ENCODE measurements at places on chromosomes 1 and 21.

DNA sequence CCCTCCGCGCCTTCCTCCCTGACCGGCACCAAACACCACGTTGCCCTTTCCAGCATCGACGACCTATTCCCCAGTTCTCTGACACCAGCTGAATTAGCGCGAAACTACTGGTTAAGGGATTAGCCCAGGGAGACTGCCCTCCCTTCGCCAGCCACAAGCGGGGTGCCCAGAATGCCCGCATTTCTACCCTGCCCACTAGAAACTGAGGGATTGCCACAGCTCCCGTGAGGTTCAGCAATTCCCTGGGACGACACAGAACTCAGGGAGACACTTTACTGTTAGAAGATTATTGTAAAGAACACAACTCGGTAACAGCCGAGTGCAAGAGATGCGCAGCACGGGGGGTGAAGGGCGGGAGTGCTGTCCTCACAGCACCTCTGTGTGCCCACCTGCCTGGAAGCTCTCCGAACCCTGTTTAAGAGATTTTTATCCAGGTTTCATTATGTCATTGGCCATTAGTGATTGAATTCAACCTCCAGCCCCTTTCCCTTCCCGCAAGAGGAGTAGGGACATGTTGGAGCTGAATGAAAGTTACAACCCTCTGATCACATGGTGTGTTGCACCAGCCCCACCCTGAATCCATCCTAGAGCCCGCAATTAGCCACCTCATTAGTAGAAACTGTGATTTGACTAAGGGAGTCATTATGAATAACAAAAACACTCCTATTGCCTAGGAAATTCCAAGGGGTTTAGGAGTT is 15.8 kb upstream of the RIPPLY3 start:
- no peak for DNase-seq

- no peak for DNase-seq
Observed at GRCh38 chr1:56206391-56206790, 373.0 kb downstream of the PLPP3 start.

GRCh38 chr1:226785805-226786204 is 46.7 kb upstream of the ITPKB start:
- DNase-seq: no peak

- no peak for DNase-seq
Observed at GRCh38 chr1:77659879-77660593, 22.4 kb downstream of the ZZZ3 start.

DNA sequence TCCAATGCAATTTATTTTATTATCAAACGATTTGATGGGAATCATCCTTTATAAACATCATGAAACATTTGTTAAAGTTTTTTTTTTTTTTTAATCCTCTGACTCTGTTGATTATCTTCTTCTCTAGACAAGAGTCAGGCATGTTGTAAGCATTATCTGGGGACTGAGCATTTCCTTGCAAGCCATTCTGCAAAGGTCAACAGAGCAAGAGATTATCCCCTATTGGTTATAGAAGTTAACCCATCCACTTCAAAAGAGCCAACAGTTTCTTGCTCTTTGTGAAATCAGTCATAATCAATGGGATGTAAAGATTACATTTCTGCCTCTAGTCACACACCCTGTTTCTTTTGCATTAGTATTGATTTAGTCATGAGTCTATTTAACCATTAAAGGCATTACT is 368.8 kb upstream of the ADGRL4 start:
- no peak for DNase-seq

GRCh38 chr1:47841356-47841755 is 155.8 kb downstream of the TRABD2B start:
- DNase-seq: no peak

- no peak for DNase-seq
Observed at GRCh38 chr21:35265170-35265877, 216.2 kb upstream of the RUNX1 start.

DNA sequence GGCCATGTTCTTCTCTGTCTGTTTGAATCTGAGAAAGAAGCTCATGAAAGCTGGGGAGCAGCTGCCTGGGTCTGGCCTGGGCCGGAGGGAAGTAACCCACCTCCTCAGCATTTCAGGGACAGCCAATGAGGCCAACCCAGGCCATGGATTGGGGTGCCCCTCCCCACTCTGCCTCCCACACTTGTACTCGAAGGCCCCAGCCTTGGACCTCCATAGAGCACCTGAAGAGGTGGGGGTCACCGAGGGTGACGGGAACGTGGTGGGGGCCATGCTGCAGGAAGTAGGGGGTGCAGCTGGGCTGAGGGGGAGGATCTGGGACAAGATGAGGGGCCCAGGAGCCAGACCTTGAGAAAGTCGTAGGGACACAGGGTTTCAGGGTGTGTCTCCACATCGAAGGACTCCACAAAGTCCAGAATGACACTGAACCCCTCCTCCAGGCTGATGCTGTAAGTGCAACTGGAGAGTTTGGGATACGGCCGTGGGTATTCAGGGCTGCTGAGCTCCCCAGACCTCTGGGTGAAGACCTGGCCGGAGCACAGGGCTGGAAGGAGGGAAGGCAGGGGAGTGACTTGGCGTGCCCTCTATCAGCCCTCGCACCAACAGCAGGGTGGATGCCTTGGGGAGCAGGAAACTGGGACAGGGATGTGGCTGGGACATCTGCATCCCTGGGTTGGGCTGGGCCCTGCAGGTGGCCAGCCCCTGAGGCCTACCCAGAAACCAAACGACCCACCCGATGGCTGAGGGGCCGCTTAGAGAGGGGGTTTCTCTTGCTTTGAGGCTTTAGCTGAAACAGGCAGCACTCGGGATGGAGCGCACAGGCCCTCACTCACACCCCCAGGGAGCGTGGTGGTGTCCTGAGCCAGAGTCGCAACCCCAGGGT is 3.8 kb downstream of the MASP2 start:
- DNase-seq: no peak

DNA sequence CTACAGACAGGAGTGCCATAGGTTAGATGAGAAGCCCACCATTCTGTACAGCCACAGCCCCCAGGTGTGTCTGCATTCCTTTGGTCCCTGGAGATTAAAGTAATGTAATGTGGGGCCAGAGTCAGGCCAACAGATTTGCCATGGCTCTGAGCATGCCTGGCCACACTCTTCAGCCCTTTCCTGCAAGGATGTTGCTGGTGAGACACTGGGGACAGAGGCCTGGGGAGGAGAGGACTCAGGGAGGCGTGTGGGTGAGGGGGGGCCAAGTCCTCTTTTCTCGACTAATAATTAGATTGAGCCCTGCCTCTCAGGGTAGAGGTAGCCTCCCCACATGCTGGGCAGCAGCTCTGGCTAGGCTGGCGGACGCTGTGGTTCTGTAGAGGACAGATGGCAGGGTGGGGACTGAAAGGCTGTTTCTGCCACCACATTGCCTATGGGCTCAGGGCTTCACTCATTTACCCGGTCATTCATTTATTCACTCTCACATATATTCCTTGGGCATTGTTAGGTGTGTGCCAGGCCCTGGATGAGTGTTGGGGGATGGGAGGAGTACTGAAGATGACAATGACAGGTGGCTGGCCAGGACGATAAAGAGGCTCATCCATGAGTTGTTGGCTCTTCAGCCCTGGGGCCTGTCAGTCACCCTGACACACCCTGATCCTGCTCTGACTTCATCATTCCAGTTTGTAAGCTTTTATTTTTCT is 7.1 kb upstream of the PRCC start:
- DNase-seq: no peak

DNA sequence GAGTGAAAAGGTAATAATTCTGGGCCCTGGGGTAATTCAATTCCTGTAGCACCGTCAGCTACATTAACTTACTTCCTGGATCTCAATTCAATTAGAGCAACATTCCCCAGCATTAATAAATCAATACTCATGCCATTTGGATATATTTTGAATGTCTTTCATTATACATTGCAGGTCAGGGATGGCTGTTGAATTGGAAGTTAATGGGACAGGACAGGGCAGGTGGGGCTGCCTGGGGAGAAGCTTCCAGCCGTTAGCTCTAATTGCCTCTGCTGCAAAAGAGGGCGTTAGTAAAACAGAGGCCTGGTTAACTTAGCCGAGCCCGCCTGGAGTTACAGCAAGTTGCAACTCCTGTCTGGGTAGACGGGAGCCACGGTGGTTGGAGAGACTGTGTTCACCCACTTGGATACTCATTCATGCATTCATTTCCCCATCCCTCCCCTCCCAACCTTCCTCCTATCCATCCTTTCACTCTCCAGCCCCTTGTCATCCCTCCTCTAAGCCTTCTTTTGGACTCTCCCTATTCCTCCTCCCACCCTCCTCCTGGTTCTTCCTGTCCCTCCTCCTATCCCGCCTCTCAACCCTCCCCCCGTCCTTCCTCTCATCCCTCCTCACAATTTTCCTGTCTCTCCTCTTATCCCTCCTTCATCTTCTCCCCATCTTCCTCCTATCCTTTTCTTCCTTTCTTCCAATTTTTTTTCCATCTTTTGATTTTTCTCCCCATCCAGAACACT is 137.6 kb upstream of the RUNX3 start:
- DNase-seq: no peak

GRCh38 chr1:109808703-109809102 is 45.0 kb upstream of the EPS8L3 start:
- DNase-seq: no peak

DNA sequence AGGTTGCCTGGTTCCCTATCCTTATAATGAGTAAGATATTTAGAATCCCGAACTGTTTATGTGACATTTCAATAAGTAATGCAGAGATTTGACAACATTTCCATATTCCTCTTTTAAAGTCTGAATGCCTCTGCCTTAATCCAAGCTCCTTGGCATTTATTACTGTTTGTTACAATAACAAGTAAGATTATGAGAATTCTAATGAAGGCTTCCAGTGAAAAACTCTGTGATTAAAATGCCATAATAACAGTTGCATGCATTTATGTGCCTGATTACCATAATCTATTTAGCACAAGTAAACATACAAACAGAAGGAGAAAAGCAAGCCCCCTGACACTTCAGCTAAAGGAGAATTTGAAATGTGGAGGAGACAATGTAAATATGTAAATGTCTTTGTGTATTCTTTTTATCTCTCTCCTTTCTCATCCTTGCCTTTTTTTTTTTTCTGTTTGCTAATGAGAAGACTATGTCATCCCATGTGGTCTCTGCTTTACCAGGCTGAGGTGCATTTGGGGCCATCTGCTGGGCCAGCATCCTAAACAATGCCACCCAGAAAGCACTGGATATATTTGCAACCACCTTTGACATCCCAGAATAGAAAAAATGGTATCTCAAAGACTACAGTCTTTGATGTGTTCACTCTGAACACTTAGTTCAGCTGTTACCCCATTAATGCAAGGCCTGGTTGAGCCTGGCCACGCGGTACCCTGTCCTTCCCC is 17.2 kb upstream of the OLIG2 start:
- DNase-seq: no peak

DNA sequence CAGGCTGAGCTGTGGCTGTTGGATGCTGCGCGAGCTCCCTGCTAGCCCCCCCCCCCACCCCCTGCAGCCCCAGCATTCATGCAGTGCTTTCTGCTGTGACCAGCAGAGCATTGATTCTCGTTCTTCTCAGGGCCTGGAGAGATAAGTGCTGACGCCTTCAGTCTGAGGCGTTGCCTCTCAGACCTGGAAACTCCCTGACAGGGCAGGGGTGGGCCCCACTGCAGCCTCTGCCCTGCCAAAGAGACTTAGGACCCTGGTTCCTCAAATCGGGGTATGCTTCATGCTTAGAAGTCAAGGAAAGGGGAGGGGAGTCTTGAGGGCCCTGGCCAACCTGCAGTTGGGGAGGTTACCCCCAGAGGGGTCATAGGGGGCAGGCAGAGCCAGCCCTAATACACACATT is 38.5 kb downstream of the PTPRF start:
- peak; percentile 77 for DNase-seq

GRCh38 chr1:40766560-40766959 is 17.0 kb upstream of the KCNQ4 start:
- DNase-seq: no peak

- no peak for DNase-seq
Observed at GRCh38 chr1:230009611-230010313, 57.3 kb upstream of the GALNT2 start.

DNA sequence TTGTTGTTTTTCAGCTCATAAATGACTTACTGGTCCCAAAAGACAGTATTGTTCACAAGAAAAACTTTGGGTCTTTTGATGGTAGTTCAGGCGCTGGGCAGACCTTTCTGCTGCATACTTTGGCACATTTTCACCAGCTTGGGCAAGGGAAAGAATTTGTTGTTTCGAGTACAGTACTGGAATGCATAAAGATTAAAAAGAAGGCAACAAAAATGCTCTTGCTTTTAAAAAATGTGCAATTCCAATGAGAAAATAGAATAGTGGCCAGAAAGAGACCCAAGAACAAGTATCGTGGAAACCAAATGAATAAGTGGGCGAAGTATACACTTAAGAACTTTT is 56.0 kb downstream of the CLIC6 start:
- DNase-seq: no peak

DNA sequence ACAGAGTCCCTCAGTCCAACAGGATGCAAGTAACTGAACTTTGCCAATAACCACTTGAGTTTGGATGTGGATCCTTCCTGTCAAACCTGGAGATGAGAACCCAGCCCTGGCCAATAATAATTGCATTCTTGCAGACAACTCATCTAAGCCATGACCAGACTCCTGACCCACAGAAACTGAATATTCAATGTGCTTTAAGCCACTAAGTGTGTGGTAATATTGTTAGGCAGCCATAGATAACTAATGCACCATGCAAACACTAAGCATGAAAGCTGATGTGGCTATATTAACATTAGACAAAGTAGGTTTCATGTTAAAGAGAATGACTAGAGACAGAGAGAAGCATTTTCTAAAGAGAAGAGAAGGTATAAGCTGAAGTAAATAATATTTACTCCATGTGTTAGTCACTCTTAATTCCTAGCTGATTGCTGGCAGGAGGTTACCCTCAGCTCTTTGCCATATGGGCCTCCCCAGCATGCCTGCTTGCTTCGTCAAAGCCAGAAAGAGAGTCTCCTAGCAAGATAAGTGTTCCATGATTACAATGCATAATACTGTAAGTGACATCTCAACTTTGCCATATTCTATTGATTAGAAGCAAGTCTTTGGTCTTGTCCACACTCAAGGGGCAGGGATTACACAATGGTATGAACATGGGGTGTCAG is 276.4 kb upstream of the PLXNA2 start:
- DNase-seq: no peak

GRCh38 chr1:12656575-12656974 is 12.7 kb downstream of the AADACL4 start:
- no peak for DNase-seq

GRCh38 chr21:36127250-36127904 is 7.5 kb upstream of the CBR3 start:
- no peak for DNase-seq

GRCh38 chr21:36806103-36806502 is 107.2 kb downstream of the SIM2 start:
- no peak for DNase-seq

DNA sequence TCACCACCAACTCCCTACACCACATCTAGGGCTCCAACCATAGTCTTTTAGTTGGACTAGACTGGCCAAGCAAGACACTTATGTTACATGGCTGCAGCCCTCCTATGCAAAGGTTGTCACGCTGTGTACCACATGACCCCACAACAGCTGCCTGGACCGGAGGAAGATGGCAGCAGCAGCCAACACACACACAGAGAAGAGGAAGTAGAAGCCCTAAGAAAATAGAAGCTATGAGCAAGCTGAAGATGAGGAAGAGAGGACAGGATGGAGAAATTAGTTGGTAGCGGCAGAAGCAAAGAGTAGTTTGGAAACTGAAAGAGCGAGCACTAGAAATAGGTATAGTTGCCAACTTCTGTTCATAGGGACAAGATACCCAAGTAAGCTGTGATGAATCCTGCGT is 60.8 kb upstream of the RALGPS2 start:
- peak; percentile 10 for DNase-seq

- DNase-seq: no peak
Observed at GRCh38 chr1:43267291-43267805, 2.4 kb upstream of the TMEM125 start.
